AG08395 (cell line): ENCODE measurements at places on chromosomes 1 and 21.
A peak's percentile ranks its signal among the peaks of the same experiment; 100 is the strongest.

DNA sequence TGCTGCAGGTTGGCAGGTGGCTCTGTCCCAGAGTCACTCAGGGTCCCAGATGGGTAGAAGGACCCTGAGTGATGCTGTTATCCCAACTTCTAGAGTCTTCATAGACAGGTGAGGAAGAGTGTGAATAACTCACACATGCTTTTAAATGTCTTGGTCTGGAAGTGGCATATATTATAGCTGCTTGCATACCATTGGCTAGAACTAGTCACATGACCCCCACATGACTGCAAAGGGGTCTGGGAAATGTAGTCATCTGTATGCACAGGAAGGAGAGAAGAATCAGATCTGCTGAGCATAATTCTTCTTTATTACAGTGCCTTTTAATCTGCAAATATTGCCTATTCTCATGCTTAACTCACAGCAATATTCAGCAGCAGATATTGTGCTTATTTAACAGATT is 28.2 kb upstream of the KLHDC7A start:
- no peak for DNase-seq

DNA sequence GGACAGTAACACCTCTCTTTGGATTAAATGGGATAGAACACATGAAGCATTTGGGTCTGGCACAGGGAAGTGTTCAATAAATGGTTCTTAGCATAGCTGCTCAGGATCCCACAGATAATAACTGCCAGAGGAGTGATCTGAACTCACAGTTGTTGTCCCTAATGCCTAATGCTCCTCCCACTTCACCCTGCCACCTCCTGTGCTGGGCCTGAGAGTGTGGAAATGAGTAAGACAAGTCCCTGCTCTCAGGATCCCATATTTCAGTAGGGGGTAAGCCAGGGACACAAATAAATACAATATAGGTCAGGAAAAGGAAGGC is 19.9 kb upstream of the FOXO6 start:
- DNase-seq: no peak

GRCh38 chr1:201381130-201381529 is 3.6 kb upstream of the TNNT2 start:
- no peak for DNase-seq

DNA sequence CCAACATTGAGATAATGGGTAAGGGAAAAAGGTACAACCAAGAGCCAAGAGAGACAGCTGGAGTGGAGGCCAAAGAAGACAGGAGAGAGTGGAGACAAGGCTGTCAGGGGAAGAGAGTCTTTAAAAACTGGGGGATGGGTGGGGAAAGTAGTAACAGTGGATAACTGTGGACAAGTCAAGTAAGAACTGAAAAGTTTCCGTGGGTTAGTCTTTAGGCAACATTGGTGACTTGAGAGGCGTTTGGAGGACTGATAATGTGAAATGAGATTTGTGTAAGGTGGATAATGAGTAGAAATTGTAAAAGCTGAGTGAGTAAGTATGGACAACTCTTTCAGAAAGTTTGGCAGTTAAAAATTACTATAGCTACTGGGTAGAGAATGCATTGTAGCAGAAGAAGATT is 10.4 kb downstream of the PPP2R5A start:
- no peak for DNase-seq

DNA sequence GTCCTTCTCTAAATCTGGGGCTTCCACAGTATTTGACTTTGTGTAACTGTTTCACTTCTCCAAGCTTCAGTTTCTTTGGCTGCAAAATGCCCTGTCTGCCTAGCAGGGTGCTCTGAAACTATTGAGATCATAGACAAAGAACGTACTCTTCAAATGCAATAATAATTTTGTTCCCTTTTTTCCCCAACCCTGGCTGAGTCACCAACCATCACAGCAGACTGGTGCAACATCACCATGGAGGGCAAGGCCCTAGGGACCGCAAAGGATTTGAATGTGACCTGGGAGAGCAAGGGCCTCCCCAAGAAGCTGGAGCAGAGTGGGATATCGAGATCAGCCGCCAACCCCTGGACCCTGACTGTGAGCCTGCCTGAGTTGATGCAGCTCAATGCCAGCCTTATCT is 115.0 kb downstream of the FCRL5 start:
- DNase-seq: no peak

- no peak for DNase-seq
These were observed 175.2 kb upstream of the CACNA1E start for GRCh38 chr1:181308098-181308497.

- no peak for DNase-seq
These were observed 60.6 kb upstream of the AKT3 start for GRCh38 chr1:243910607-243911006.

- no peak for DNase-seq
These were observed 193.6 kb downstream of the VAV3 start for GRCh38 chr1:107771377-107771776.

GRCh38 chr1:28832966-28833365 is 21.0 kb downstream of the OPRD1 start:
- DNase-seq: no peak

DNA sequence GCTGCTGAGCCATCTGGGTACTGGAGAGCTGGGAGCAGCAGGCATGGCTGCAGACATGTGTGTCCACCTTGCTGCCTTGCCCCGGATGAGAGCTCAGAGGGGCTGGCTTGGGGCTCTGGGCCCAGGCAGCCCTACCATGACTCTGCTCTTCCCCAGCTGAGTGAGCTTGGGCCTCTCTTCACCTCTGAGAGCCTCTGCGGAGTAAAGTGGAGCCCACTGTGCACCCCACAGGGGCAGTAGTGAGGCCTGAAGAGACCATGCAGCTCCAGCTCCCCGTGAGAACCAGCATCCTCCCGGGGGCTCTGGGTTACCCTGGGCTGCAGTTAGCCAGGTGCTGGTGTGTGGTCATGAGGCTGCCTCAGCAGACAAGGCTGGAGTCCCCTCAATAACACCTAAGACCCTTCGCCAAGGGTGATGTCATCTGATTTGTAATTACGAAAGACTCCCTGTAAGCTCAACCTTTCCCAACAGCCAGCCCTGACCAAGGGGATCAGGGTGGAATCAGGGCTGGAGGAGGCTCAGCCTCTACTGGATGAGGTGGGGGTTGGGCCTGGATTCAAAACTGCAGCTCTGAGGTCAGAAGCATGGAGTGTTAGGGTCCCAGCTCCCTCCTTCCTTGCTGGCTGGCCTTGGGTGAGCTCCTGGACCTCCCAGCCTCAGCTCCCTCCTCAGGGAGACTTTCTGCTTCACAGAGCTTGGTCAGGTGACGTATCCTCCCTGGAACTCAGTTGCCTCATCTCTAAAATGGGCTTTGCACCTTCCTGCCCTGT is 308.0 kb downstream of the MATN1 start:
- no peak for DNase-seq

DNA sequence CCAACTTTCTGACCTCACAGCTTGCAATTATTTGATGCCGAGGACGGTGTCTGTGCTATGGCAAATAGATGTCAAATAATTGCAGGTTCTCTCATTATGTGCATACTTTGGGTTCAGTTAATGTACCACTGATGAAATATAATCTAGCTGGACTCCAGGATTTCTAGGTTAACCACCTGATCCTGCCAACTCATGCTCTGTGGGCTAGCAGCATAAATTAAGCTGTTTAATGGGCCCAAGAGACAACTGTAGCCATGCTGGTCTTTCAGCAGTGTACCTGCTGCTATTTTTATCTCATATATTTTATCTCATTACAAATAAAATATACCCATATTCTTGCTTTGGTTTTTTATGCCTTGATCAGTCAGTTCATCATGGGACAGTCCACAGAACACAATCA is 43.3 kb upstream of the HP1BP3 start:
- DNase-seq: no peak

DNA sequence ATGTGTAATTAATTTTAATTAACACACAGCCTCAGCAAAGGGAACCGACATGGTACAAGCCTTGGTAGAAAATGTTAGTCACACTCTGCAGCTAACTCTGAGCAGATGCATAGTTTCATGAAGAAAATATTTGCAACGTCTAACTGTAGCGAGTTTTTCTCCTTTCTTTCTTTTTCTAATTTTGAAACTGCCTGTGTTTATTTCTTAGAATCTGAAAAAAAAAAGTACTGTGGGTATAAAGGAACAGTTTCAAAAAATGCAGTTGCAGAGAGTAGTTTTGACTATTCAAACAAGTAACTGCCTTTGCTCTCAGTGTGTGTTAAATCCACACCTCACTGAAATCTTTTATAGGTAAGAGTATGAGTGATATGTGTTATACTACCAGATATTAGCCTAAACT is 149.9 kb upstream of the C1orf105 start:
- DNase-seq: peak; percentile 28
